ENCODE measurements at places on chromosomes 2 and 18.

DNA sequence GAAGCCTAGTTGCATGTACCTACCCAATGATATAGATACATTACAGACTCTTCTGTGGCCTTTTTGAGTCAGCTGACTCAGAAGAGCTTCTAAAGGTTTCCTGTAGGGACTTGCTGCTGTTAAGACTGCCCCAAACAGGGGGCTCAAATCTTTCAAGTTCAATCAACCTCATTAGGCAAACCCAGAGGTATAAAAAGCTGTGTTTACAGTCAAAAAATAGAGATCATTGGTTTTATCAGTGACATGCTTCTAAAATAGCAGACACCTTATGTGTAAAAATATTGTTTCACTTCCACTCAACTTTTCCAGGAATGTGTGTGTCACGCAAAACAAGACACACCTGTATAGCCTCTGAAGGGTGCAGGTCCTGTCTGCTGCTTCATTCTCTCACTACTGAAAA, 624.3 kb upstream of the FANCL start:
- DNase-seq: no peak

DNA sequence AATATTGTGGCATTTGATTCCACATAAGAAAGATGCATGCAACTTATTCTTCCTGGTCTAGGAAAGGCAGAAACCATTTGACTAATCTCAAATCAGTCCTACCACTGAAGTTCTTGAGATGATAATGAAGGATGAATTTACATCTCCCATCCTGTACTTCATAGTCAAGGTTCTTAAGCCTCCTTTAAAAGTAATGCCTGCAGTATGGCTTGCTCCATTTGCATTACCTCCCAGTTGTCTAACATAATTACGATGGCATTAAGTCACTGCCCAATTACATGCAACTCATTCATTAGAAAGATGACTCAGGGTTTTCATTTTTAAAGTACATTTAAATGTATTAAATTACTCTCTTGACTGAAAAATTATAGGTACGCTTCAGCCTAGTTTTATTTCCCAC, 32.2 kb downstream of the THADA start:
- no peak for DNase-seq

GRCh38 chr2:201298462-201299052, 38.2 kb downstream of the CASP8 start:
- no peak for DNase-seq

DNA sequence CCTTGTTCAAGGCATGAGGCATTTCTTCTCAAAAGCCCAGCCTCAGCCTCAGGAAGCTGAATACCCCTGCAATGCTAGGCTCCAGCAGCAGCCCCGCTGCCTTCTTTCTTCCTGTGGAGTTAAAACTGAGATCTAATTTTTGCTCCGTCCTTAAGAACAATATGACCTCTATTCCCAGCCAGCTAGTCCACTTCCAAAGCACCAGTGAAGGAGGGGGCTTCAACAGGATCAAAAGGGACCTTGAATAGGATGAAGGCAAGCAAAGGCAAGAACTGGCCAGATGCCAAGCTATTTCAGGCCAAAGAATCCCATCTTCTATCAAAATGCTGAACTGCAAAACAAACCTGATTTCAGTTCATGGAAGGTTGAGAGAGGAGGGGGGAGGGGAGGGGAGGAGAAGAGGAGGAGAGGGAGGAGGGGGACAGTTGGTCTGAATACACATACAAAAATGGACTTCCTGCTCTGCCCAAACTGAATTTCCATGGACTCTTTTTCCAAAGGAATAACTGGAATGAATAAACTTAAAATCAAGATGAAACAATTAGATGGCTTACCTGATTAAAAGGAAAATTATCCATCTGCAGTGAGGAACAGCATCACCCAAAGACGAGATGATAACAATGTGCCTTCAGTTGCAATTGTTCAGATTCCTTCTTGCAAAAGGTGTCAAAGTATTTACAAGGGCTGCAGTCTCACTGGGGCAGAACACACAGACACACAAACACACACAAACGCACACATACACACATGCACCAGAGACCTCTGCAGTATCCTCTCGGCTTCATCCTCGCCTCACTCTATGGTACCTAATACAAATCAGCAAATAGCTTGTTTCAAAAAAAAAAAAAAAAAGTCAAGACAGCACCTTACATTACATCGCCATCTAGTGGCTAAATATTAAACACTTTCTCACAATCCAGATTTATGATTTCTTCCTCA, at the start of gene SCN1A:
Gene SCN1A (minus strand): TSS at position 804 of the 939 bp plus-strand sequence. CDS start 54,399 bp downstream, outside the sequence.
- DNase-seq: no peak

- no peak for DNase-seq
Observed at GRCh38 chr2:118858485-118859156, 11.2 kb upstream of the EN1 start.

GRCh38 chr18:47730795-47731194, 199.7 kb downstream of the SMAD2 start:
- no peak for DNase-seq

GRCh38 chr2:152644189-152644873, 72.9 kb downstream of the PRPF40A start:
- no peak for DNase-seq

DNA sequence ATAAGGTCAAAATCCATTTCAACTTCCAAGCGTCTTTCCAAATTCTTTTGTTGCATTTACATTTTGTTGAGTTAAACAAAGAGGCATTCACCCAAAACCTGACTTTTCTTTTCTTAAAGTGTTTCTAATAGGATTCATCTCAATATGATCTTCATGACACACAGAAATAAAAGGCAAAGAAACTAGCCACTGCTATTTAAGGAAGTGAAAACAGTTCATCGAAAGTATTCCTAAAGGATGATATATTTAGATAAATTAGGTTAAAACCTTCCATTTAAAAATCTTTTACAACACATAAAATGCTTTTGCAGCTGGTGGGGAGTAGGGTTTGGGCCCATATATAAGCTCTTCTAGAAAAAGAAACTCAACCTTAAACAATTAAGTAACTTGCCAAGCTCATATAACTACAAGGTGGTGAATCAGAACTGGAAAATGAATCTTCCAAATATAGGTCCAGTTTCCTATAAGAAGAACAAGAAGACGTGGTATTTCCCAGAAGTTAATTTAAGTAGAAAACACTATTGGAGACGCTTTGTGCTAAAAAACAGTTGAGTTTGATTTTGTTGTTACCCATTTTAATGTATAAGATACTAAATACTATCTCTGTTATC, 336.0 kb upstream of the HNRNPA3 start:
- no peak for DNase-seq

- no peak for DNase-seq
Observed at GRCh38 chr2:65358678-65359400, 73.6 kb downstream of the SPRED2 start.

DNA sequence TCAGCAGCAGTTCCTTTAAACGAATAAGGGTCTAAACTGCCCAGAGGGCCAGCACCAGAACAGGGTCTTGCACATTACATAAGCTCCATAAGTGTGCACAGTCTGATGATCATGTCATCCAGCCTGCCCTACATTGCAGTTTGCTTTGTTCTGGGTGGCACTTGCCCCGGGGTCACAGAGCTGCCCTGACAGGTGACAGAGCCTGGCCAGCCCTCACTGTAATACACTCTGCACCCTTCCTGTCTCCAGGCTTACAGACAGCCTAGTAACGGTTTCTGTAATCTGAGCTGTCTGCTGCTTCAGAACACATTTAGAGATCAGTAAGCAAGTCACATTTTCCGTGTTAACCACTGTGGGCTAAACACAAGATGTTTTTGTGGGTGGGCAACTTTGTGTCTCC, 213.3 kb downstream of the FAM210A start:
- no peak for DNase-seq

DNA sequence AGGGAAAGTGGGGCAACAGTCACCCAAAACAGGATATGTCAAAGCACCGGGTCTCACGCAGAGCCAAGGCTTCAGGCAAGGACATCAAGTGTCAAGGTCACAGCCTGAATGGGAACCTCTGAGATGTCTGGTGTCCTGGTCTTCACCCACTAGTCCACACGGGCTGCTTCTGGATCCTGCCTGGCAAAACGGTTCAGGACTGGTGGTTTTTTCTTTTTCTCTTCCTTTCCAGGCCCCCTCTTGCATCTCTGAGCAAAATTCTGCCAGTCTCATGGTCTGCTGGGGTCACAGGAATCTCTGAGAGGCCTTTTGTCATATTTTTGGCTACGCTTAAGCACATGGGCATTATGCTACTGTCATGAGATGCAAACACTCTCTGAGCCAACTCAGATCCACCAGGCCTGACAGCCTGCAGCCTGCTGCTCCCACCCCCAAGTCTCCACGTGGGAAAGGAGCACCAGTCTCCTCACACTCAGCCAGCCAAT, 518.2 kb upstream of the ZEB2 start:
- DNase-seq: no peak

DNA sequence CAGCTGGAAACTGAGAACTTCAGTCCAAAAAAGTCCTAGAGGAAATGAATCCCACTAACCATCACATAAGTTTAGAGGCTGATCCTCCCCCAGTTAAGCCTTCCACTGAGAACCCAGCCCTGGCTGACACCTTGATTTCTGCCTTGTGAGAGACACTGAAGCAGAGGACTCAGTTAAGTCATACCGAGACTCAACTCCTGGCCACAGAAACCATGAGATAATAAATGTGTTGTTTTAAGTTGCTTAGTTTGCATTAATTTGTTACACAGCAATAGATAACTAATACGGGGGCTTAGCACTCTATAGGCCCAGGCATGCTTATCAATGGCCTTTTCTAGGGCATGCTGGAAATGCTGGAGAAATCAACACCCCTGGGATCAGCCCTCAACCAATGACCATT, 3.4 kb upstream of the ADD2 start:
- DNase-seq: no peak

- DNase-seq: no peak
Observed at GRCh38 chr18:54378057-54378456, 20.4 kb downstream of the C18orf54 start.

- DNase-seq: no peak
Observed at GRCh38 chr2:121272596-121272995, 12.4 kb downstream of the TFCP2L1 start.

DNA sequence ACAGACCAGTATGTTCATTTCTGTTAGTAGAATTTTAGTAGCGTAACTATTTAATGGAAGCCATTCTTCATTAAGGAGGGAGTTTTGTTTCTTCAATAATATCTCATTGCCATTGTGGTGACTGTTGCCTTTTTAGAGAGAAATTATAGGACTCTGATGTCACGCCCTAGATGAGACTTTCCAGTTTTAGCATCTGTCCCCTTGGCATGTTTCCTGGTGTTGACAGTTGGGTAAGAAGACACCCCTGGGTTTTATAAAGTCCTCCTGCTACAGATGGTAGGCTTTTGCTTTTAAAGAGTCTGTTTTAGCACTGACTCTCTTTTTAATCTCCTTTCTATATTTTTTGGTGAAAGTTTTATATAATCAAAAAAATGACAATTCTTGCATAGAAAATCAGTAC, 41.9 kb downstream of the KCNJ3 start:
- no peak for DNase-seq

DNA sequence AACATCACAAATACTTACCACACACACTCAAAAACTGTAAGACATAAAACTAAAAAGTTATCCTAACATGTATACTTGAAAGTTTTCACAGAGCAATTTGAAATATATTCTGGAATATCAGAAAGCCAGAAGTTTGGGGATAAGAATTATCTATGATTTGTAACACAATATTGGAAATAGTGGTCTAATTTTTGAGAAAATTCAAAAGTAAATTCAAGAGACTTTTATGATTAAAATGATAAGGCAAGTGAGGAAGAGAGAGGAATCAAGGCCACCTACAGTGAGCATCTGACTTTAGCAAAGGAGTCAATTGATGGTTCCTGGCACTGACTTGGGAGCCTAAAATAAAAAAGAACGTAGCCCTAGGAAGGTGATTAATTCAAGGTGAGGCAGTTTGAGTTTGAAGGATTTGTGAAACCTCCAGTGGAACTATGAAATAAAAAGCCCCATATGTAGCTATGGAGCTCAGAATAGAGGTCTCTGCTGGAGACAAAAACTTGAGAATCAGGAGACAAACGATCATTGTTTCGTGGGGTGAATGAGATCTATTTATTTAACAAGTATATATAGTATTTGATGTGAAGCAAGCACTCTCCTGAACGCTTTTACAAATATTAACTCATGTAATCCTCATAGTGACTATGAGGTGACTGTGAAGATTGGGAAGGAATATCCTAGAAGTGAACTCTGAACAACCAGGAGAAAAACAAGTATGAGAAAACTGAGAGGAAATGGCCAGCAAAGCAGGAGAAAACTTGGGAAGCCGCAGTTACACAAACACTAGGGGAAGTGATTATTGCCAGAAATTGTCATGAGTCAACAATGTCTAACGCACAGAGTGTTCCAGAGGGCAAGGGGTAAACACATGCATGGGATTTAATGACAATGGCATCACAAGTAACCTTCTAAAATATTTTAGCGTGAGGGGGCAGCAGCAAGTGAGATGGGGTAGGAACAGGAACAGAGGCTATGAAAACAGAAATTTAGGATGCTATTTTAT, 12.8 kb downstream of the TFPI start:
- no peak for DNase-seq

- no peak for DNase-seq
Observed at GRCh38 chr2:132605236-132606180, 64.5 kb downstream of the LYPD1 start.

GRCh38 chr2:175889701-175890302, 112.3 kb downstream of the LNPK start:
- DNase-seq: no peak

GRCh38 chr2:25215948-25216679, 47.7 kb upstream of the POMC start:
- peak; percentile 62 for DNase-seq

DNA sequence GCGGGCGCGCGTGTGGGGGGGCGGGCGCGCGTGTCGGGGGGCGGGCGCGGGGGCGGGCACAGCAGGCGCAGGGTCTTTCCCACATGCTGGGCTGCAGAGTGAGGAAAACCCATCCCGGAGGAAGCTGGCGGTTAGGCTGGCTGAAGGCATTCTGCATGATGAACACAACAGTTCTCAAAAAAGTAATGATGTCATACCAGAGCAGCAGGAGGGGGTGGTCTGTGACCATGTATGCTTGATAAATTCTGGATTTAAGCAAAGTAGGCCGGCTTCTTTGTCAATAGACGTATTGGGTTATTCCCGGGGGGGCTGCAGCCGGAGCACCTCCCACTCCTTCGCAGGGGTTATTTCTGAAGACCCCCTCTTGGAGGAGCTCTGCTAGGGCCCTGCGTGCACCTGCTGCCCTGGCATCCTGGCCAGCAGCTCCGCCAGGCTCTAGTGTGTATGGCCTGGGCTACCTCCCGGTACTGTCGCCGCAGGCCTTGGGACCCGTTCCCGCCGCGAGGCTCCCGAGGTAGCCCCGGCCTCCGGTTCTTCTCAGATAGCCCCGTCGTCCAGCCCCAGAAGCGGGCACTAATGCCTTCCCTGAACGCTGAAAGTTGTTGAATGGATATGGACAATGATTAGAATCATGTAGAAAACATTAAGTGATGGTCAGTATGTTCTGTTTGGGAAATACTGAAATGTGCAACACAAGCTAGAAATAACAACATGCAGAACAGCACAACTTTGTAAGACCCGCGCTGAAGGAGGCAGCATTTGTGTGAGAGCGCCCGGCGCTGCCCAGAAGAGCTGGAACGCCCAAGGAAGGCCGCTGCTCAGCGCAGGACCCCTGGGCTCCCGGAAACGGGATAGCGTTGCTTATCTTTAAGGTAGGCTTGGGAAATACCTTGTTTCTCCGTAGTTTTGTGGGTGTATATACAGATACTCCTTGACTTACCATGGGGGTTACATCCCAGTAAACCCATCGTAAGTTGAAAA, 101.4 kb upstream of the RAB6C start:
- no peak for DNase-seq

- no peak for DNase-seq
Observed at GRCh38 chr2:60213865-60214625, 339.4 kb downstream of the BCL11A start.

GRCh38 chr2:239774933-239775622, 250.1 kb downstream of the NDUFA10 start:
- DNase-seq: no peak

GRCh38 chr18:5311301-5311989, 15.9 kb upstream of the ZBTB14 start:
- DNase-seq: no peak
